CD4-positive, alpha-beta memory T cell (primary cell): ENCODE measurements at places on chromosomes 13 and 19. TPM values are rescaled to one million over a fixed set of nuclear protein-coding genes. Genes with fewer than 3 reads are reported as not detected.

DNA sequence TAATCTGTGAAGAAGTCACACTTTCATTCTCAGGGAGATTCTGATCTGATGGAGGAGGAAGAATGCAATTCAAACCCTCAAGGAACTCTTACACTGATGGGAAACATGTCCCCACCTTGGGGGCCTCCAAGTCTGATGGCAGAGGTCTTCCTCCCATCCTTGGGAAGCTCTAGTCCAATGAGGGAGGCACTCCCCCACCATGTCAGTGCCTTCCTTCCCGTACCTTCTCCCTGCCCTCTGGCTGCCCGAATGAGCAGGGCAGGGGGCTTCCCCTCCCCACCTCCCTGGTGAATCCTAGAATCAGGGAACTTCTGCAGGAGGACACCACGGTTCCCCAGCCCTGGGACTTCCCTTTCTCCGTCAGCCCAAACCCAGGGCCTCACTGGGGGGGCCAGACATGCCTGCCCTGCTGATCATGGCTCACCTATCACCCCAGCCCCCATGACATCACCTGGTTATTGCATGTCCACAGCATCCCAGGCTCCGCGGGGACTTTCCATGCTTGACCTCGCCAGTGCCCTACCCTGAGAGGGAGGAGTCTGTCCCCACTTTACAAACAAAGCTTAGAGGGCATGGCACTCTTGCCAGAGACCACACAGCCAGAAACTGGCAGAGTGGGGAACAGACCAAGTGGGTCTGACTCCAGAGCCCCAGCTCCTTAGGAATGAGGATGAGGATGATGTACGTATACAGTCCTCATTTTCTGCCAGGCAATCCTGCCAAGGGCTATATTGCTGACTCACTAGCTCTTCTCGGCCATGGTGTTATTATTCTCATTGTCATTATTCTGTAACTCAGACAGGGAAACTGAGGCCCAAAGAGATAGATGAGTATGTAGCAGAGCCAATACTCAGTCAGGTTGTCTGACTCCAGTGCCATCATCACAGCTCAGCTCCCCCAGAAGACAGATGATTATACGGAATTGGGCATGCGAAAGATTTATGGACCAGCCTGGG lies 9.6 kb upstream of the BCL3 start:
- no peak for DNase-seq

Gene SYT3
- not detected for total RNA-seq

DNA sequence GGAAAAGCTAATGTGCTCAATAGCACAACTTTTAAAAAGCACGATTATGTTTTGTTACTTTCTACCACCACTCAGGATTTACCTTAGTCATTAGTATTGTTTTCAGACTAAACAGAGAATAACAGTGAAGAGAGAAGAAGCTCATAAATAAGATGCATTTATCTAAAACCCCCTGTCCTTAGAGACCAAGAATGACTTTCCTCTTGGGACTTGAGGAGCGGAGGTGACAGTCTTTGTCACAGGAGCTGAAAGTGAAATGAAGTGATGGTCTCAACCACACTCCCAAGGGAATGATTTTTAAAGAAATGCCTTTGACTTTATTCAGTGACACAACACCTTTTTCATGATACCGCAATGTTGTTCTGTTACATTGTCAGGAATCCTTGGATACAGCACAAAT lies 190.6 kb upstream of the NBEA start:
- no peak for DNase-seq

Gene APC2
- not detected for total RNA-seq

Gene NCR1
- not detected for total RNA-seq

Gene CGB8
- not detected for total RNA-seq

Gene KANK3
- 6.3 TPM for total RNA-seq

DNA sequence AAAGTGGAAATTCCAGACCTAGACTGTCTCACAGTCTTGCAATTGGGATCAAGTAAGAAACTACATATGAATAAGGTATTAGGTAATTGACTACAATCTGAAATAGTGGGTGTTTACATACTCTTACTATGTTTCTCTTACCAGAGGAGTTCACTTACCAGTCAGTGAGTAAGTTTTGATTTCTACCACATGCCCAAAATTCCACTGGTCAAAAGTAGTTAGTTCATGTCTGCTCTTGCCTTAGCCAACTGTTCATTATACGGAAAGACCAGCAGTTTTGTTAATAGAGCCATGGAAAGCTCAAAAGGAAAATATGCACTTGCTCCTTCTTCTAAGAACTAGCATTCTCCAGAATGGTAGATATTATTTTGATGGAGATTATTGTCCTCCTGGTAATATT lies 490.8 kb downstream of the RFC3 start:
- DNase-seq: no peak

Gene PEAK3
- total RNA-seq: 0.11 TPM

Gene STAP2
- 0.86 TPM for total RNA-seq

Gene TEX29
- total RNA-seq: not detected

DNA sequence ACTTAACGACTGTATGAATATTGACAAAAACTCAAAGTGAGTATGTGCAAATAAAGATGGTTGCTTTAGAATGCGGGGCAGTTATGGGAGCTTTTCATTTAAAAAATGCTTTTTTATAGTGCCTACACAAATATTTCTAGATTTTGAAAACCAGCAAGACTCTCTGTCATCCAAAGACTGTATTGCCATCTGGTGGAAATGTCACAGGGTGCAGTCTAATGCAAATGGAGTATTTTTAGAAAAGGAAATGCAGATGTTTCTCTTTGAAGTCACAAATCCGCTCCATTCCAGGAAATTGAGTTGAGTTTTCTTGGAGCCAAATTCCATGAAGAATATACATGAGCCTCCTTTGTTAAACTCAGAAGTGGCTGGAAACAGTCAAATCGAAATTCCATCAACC lies 2.3 kb upstream of the C1QTNF9B start:
- no peak for DNase-seq

Gene PEPD
- total RNA-seq: 27.6 TPM

Gene ZNF563
- 15.0 TPM for total RNA-seq

DNA sequence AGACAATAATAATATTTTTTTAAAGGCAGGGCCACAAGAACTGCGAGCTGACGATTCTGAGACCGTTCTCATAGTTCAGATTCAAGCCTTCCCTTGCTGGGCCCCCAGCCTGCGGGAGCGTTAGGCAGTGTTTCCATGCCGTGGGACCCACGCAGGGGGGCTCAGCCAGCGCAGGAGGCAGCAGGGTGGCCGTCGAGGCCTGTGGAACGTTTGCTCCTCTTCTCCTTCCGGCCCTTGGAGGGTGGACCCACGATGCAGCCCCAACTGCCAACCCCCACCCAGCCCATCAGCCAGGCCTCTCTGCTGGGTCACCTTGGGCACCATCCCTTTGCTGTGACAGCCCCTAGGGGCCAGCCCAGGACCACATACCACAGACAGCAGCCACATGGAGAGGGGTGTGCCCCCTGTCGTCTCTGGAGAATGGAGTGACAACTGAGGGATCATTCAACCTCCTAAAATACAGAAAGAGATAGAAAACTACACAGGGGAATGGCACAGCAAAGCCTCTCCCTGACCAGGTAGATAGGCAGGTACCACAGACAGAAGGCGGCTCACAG lies 46.8 kb downstream of the PDCD5 start:
- DNase-seq: no peak

GRCh38 chr13:26446751-26447150 lies 110.7 kb upstream of the WASF3 start:
- DNase-seq: no peak

- DNase-seq: peak; percentile 39
Measured at GRCh38 chr19:49862391-49863253, 4.8 kb downstream of the PNKP start.

DNA sequence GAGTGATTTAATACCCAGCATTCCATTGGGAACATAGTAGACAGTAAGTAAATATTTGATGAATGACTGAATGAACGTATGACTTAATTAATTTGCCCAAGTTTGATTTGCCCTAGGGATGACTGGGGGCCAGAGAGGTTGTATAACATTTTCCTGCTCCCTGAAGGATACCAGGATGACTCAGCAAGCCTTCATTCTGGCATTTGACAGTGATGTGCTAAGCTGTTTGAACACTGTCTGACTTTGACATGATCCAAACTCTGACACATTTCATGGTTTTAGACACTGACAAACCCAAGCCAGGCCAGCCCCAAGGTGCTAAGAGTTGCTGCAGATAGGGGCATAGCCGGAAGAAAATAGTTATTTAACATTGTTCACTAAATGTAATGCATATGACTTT lies 53.4 kb upstream of the KLF12 start:
- DNase-seq: no peak

Gene TPTE2
- total RNA-seq: not detected

Gene ZNF44
- total RNA-seq: 62.2 TPM

GRCh38 chr13:74066937-74067336 lies 67.3 kb downstream of the KLF12 start:
- no peak for DNase-seq

GRCh38 chr13:29578300-29579085 lies 17.0 kb downstream of the SLC7A1 start:
- DNase-seq: no peak
